Activated T-cell treated with anti-CD3 and anti-CD28 coated beads, Interleukin-2, amount 50 U/mL, for 72 hours (primary cell): ENCODE measurements at places on chromosomes 11 and 22. TPM values are rescaled to one million over a fixed set of nuclear protein-coding genes. Genes with fewer than 3 reads are reported as not detected.
A peak's percentile ranks its signal among the peaks of the same experiment; 100 is the strongest.

- peaks cover 26% of the 10 kb centered on the region for H3K4me1 ChIP-seq
- peak overlapping the region; percentile 44 for H3K27ac ChIP-seq
- H3K4me3 ChIP-seq: peak overlapping the region; percentile 9
Observed at GRCh38 chr11:74418509-74418895, 20.3 kb upstream of the PGM2L1 start.

DNA sequence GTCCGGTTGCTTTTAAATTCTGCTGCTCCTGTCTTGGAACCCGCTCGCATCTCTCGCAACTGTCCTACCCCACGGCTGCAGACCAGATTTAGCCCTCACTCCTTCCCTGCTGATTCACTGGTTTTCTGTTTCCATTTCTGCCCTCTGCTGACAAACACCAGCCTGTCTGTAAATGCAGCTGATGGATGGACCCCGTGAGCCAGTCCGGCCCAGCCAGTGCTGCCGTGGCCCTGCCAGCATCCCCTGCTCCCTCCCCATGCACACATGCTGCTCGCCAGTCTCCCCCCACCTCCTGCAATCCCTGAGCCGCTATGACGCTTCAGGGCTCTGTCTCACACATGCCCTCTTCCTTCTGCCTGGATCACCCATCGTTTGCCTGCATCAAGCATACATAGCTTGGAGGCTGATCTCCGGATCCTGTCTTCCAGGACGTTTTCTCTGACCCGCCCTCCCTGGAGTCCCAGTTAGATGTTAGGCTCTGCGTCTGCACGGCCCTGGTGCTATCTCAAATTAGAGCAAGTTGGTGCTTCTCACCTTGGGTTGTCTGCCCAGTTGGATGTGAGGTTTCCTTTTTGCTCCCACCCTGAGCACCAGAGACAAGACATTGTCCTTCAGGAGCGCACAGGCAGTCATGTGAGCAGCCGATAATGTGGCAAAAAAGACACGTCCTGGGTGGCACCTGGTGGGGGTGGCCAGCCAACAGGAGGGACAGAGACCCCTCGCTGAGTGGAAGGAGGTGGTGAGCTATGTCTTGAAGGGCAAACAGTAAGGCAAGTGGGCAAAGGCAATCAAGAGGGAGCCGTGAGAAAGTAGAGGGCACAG, 4.3 kb upstream of the ACR start:
- no peaks in the 10 kb centered on the region for H3K27me3 ChIP-seq
- H3K4me1 ChIP-seq: no peaks in the 10 kb centered on the region
- no peak for DNase-seq
- no peaks in the 10 kb centered on the region for H3K36me3 ChIP-seq
- H3K4me3 ChIP-seq: no peak overlapping the region
- no peak overlapping the region for H3K27ac ChIP-seq

GRCh38 chr11:2096919-2097301, 42.3 kb downstream of the IGF2 start:
- H3K36me3 ChIP-seq: no peaks in the 10 kb centered on the region
- H3K4me3 ChIP-seq: no peak overlapping the region

- H3K36me3 ChIP-seq: no peaks in the 10 kb centered on the region
- DNase-seq: no peak
- H3K27me3 ChIP-seq: peaks cover 78% of the 10 kb centered on the region
- H3K4me1 ChIP-seq: peaks cover 12% of the 10 kb centered on the region
- no peak overlapping the region for H3K4me3 ChIP-seq
- H3K27ac ChIP-seq: no peak overlapping the region
Observed at GRCh38 chr11:125170001-125170509, 5.5 kb downstream of the PKNOX2 start.

GRCh38 chr11:69215784-69216415, 60.2 kb downstream of the SMIM38 start:
- peaks cover 21% of the 10 kb centered on the region for H3K27me3 ChIP-seq
- no peaks in the 10 kb centered on the region for H3K36me3 ChIP-seq
- DNase-seq: no peak
- H3K27ac ChIP-seq: no peak overlapping the region
- H3K4me3 ChIP-seq: no peak overlapping the region
- peaks cover 29% of the 10 kb centered on the region for H3K4me1 ChIP-seq

- no peak overlapping the region for H3K4me3 ChIP-seq
- H3K27me3 ChIP-seq: peaks cover 84% of the 10 kb centered on the region
- no peak overlapping the region for H3K27ac ChIP-seq
- DNase-seq: no peak
- H3K4me1 ChIP-seq: peaks cover 5% of the 10 kb centered on the region
Observed at GRCh38 chr11:33874433-33874832, 17.4 kb downstream of the LMO2 start.

GRCh38 chr22:31179345-31179744, 19.4 kb downstream of the RNF185 start:
- H3K27ac ChIP-seq: no peak overlapping the region
- peaks cover 4% of the 10 kb centered on the region for H3K36me3 ChIP-seq
- no peak overlapping the region for H3K4me3 ChIP-seq
- no peaks in the 10 kb centered on the region for H3K27me3 ChIP-seq
- no peak for DNase-seq

DNA sequence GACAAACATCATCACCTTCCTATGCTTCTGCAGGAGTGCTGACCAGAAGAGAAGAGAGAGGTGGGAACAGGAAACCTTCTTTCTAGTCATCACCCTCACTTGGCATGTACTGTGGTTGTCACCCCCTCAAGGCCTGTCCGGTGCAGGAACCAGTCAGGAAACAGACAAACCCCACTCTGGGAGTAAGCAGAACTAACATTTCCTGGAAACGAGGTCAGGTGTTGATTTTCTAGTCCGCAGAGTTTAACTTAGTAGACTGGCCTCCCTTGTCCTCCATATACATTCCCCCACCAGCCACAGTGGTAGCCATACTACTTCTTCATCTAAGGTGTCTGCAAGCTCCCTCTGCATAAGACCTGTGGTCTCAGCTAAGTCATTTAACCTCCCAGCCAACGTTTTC, 80.7 kb upstream of the NCAM1 start:
- H3K27me3 ChIP-seq: peaks cover 4% of the 10 kb centered on the region
- no peaks in the 10 kb centered on the region for H3K36me3 ChIP-seq
- H3K4me3 ChIP-seq: no peak overlapping the region

DNA sequence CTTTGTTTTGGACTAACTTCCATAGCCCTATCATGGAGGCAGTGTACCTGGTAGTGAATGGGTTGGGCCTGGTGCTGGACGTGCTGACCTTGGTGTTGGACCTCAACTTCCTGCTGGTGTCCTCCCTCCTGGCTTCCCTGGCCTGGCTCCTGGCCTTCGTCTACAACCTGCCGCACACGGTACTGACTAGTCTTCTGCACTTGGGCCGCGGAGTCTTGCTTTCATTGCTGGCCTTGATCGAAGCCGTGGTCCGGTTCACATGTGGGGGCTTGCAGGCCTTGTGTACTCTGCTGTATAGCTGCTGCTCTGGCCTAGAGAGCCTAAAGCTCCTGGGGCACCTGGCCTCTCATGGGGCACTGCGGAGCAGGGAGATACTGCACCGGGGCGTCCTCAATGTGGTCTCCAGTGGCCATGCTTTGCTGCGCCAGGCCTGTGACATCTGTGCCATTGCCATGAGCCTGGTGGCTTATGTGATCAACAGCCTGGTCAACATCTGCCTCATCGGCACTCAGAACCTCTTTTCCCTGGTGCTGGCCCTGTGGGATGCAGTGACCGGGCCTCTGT, 846 bp downstream of the RNF26 start:
- H3K36me3 ChIP-seq: peaks cover 2% of the 10 kb centered on the region
- H3K27ac ChIP-seq: peak overlapping the region; percentile 99
- no peak for DNase-seq
- H3K4me1 ChIP-seq: peaks cover 64% of the 10 kb centered on the region
- H3K27me3 ChIP-seq: peaks cover 17% of the 10 kb centered on the region
- peak overlapping the region; percentile 96 for H3K4me3 ChIP-seq

- no peaks in the 10 kb centered on the region for H3K4me1 ChIP-seq
- no peak for DNase-seq
- H3K27me3 ChIP-seq: no peaks in the 10 kb centered on the region
- H3K27ac ChIP-seq: no peak overlapping the region
- no peak overlapping the region for H3K4me3 ChIP-seq
Observed at GRCh38 chr11:70788248-70789022, 390.1 kb downstream of the CTTN start.

Gene PLEKHB1
- total RNA-seq: 11.3 TPM

Gene SEC14L2
- 15.3 TPM for total RNA-seq

Gene ENTHD1
- total RNA-seq: 0.46 TPM

Gene CCDC90B
- 38.8 TPM for total RNA-seq

Gene CYP2R1
- total RNA-seq: 30.4 TPM

Gene LDLRAD3
- total RNA-seq: not detected
